ENCODE measurements at places on chromosomes 6 and 20.
A peak's percentile ranks its signal among the peaks of the same experiment; 100 is the strongest.

GRCh38 chr6:146543940-146544615, 445 bp downstream of the RAB32 start:
- peak; percentile 35 for DNase-seq

- DNase-seq: peak; percentile 42
Measured at GRCh38 chr6:16985513-16986284, 116.2 kb upstream of the STMND1 start.

DNA sequence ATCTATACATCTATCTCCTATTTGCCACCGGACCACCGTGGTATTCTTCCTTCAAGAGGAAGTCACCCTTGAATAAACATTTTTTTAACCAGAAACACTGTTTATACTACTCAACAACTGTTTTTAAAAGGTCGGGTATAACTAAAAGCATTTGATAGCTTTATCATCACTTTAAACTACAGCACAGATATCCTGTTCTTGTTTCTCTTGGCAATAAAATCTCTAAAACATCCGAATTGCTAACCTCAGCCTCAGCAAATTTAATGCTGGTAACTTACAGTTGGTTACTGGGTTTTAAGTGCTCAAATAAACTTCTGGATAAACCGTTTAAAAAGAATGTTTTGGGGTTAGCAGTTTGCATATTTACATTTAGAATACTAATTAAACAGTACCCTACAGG, 20.4 kb downstream of the ZUP1 start:
- no peak for DNase-seq

- DNase-seq: no peak
Measured at GRCh38 chr6:122408702-122409458, 9.4 kb downstream of the HSF2 start.

DNA sequence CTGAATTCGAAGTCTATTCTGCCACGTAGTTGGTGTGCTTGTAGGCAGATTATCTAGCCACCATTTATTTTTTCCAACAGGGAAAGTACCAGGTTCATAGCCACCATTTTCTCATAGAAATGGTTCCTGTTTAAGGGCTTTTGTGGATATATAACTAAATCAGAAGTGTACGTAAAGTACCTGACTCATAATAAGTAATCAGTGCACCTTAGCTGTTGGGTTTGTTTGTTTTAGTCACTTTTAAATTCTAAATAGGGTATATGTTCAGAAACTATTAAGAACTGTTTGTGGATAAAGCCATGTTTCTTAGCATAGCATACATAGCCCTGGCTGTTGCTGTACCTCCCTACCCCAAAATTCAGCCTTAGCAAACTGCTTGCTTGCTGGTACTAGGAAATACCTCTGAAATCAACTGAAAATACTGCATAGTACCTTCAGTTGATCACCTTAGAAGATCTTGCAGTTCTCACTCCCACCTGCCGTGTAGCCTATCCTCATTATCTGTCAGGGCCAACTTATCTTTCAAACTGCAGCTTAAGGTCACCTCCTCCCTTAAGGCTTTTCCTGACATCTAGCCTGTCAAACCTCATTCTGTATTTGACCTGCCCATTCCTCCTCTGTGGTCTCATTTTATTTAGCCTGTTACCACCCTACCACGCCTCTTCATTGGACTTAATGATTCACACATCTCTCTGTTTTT, 44.6 kb upstream of the COL10A1 start:
- DNase-seq: no peak

- no peak for DNase-seq
Measured at GRCh38 chr6:98836025-98836961, 1.9 kb downstream of the POU3F2 start.

DNA sequence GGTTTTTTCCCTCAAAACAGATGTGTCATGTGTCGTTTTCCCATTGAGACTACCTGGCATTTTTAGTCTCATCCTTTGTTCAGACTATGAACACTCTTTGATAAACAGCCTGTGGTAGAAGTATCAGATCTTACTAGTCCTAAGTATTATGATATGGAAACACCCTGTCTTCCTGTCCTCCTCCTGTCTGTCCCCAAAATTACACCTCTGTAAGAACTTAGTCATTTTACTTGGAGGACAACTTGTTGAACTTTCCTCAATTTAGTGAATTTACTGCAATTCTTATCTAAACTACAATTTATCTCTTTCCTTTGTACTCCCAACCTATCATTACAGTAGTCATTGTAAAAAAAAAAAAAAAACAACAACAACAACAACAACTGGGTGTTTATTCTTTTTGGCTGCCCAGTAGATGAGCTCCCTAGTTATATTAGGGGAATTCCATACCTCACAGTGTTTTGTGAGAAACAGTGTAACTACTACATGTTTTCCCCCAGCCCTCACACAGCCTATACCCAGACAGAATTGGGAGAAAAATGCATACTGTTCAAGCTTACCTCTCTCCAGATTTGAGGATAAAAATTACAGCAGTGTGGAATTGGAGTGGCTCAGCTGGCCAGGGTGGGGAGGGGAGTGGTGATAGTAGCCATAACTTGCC, 18.5 kb upstream of the ERVFRD-1 start:
- DNase-seq: no peak

GRCh38 chr6:111676383-111676782, 70.7 kb upstream of the TRAF3IP2 start:
- no peak for DNase-seq

GRCh38 chr20:56217829-56218228, 30.7 kb upstream of the MC3R start:
- no peak for DNase-seq

DNA sequence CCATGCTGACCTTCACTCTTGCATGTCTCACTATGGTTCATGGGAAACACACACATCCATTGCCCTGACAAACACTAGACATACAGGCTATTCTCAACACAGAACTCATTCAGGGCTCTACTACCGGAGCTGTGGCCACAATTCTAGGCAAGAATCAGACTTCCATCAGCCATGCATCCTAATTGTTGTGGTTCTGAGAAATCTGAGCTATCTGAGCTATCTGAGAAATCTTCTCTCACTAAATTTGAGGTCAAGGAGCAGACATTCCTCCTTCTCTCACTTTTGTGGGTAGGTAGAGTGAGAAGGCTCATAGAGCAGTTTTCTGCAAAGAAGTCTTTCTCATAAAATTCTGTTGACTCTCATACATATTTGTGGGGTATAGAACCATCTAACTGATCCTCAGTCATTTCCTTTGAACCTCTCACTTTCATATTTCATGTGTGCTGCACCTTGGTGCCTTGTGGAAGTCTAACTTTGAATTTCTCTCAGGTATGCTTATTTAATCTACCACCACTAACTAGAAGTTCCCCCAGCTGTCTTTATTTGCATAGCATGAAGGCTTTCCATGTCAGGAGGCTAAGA, 43.6 kb downstream of the ADGRF1 start:
- no peak for DNase-seq

GRCh38 chr20:6699921-6700562, 67.4 kb upstream of the BMP2 start:
- DNase-seq: no peak

DNA sequence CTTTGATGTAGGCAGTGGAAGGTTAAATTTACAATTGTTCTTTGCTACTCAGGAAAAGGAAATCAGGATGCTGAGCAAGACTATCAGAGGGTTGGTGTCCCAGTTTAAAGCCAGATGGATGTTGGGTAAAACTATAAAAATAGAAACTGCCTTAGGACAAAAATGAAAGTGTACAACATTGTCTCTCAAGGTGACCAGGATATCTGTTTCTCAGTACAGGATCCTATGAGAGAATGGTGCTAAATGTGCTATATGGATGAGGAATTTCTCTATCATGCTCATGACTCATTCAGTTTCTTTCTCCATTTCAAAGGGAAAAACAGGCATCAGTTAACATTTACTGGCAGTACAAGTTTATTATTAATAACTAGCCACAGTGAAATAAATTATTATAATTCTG, 534.2 kb upstream of the GJE1 start:
- no peak for DNase-seq

DNA sequence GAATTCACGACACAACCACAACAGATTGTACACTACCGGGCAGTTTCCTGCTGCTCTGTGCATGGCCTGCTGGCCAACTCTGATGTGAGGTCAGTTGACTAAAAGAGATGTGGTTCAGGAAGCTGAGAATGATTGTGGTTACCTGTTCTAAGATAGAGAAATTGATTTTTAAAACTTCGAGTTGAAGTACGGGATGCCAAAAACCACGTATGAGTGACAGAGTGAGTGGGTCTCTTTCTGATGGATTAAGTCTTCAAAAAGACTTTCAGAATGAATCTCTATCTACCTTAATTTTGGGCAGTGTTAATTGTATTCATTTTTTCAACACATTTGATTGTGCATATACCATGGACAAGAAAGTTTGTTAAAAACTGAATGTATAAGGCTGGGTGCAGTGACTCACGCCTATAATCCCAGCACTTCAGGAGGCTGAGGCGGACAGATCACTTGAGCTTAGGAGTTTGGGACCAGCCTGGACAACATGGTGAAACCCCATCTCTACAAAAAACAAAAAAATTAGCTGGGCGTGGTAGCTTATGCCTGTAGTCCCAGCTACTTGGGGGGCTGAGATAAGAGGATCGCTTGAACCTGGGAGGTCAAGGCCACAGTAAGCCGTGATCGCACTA, 121.2 kb downstream of the SGK1 start:
- DNase-seq: no peak

DNA sequence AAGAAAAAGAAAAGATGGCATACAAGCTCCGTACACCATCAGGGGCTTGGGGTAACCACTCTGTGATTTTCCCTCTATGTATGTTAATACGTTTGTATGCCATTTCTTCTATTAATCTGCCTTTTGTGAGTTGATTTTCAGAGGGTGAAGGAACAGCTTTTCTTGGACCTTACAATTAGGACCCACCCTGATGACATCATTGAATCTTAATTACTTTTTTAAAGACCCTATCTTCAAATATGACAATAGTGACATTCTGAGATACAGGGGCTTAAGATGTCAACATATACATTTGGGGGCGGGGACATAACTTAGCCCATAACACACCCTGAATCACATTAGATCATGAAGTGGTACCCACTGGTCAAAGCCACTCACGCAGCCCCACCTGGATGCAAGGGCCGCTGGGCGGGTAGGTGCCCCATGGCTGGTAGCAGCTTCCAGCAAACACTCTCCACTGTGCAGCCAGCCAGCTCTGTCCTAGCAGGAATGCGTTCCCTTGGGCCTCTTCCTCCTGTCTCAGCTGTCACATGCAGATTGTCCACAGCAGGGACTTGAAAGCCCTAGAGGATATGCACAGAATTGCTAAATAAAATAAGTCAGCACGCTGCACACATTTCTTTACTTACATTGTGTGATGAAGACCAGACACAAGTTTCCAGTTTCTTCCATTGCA, 74.5 kb downstream of the FOXF2 start:
- no peak for DNase-seq

DNA sequence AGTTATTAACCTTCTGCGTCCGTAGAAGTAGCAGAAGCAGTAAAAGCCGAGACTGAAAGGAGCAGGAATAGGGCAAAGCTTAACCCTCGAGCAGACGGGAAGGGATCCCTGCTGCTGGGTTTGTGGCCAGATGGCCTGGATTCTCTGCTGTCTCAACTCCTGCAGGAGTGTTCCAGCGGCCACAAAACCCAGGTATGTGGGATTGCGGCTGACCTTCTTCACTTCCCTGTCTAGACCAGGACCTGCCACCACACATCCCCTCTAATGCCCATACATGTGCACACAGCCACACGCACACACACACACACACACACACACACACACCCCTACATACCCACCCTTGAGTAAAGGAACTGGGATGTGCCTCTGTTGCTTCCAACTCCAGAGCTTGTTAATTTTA, 33.1 kb upstream of the TNFRSF21 start:
- DNase-seq: no peak

- no peak for DNase-seq
Measured at GRCh38 chr6:73696966-73697655, 1.1 kb downstream of the CD109 start.

GRCh38 chr20:24658920-24659660, 189.7 kb downstream of the SYNDIG1 start:
- no peak for DNase-seq

DNA sequence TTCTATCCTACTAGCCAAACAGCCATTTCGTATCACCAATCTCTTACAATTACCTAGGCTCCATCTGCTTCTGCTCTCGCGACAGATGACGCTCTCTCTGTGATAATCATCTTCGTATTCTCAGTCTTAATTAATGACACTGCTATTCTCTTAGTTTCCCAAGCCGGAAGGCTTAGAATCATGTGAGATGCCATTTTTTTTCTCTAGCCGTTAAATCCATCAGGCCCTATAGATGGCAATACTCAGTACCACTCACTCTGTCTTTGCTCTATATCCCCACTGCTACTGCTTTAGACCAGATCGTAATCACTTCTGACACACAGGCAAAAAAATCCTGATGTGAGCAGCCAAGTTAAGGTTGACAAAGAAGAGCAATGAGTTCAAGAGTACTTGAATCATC, 2.1 kb upstream of the THEMIS start:
- no peak for DNase-seq

DNA sequence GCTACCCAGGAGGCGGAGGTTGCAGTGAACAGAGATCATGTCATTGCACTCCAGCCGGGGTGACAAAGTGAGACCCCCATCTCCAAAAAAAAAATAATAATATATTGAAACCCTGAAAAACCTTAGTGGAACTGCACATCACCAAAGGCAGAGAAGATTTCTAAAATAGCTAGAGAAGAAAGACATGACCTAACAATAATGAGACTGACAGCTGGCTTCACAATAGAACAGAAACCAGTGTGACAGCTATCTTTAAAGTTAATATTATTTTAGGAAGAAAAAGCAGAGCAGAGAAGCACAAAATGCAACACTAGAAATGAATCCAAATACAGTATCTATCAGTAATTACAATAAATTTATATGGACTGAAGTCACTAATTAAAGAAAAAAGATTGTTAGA, 67.1 kb upstream of the FLRT3 start:
- DNase-seq: no peak

DNA sequence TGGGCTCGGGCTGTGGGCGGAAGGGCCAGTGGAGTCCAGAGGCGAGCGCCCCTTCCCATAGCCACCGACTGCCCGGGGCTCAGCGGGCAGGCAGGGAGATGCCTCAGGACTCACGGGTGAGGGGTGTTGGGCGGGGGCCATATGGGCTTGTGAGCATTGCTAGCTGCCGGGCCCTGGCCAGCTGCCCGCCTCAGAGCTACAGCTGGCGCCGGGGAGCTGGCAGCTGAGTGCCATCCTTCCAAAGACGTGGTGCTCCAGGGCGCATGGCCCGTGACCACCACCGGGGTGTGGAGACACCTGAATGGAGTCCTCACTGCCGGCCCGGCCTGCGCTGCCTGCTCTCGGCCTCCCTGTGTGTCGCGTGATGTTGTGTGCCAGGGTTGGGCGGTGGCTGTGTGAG, 10.6 kb upstream of the RBBP8NL start:
- DNase-seq: no peak

- no peak for DNase-seq
Measured at GRCh38 chr20:42595625-42596024, 594.1 kb downstream of the PTPRT start.
